Renal cortical epithelial cell (primary cell): ENCODE measurements at places on chromosomes 7 and 10. TPM values are rescaled to one million over a fixed set of nuclear protein-coding genes. Genes with fewer than 3 reads are reported as not detected.
A peak's percentile ranks its signal among the peaks of the same experiment; 100 is the strongest.

- peak; percentile 88 for DNase-seq
These were observed 1.3 kb upstream of the ARID5B start for GRCh38 chr10:61899997-61900828.

Gene GRID1
- total RNA-seq: 0.17 and 0.20 TPM in 2 replicates

GRCh38 chr7:103048833-103049232 lies 25.8 kb downstream of the FBXL13 start:
- no peak for DNase-seq

- DNase-seq: peak; percentile 43
These were observed 175.3 kb upstream of the RHEB start for GRCh38 chr7:151694828-151695580.

- no peak for DNase-seq
These were observed 1.5 kb downstream of the BCAP29 start for GRCh38 chr7:107581387-107582013.

- peak; percentile 94 for DNase-seq
These were observed 85.8 kb downstream of the NRP1 start for GRCh38 chr10:33248638-33249037.

GRCh38 chr10:106355450-106355849 lies 809.1 kb downstream of the SORCS1 start:
- DNase-seq: no peak

GRCh38 chr10:127649642-127650041 lies 87.3 kb upstream of the FOXI2 start:
- no peak for DNase-seq

DNA sequence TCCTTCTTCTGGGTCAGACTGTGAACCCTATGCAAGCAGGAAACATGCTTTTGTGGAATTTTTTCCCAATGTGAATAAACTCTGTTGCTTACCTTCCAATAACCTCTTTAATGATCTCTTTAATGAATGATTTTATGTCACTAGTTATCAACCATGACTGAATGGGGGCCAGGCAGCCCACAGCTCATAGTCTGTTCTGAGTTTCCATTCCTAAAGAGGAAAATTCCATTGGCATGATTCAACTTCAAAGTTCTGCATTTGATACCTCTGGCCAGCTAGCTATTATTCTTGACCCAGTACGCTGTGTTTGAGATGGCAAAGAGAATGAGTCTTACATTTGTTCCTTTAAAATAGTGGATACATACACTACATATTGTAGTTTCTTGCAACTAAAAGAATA lies 867.8 kb upstream of the CELF2 start:
- DNase-seq: no peak

DNA sequence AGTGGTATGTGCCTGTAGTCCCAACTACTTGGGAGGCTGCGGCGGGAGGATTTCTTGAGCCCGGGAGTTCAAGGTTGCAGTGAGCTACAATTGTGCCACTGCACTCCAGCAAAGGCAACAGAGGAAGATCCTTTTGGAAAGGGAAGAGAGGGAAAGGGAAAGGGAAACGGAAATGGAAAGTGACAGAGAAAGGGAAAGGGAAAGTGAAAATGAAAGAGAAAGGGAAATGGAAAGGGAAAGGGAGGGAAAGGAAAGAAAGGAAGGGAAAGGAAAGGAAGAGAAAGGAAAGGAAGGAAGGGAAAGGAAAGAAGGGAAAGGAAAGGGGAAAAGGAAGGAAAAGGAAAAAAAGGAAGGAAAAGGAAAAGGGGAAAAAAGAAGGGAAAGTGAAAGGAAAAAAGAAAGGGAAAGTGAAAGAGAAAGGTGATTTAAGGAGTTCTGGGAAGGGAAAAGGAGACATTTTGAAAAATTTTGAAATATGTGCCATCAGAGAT lies 2.3 kb upstream of the ZC3HAV1 start:
- no peak for DNase-seq

GRCh38 chr7:22720791-22721786 lies 5.9 kb upstream of the IL6 start:
- no peak for DNase-seq

Gene PPP1R3A
- total RNA-seq: not detected in 2 replicates

DNA sequence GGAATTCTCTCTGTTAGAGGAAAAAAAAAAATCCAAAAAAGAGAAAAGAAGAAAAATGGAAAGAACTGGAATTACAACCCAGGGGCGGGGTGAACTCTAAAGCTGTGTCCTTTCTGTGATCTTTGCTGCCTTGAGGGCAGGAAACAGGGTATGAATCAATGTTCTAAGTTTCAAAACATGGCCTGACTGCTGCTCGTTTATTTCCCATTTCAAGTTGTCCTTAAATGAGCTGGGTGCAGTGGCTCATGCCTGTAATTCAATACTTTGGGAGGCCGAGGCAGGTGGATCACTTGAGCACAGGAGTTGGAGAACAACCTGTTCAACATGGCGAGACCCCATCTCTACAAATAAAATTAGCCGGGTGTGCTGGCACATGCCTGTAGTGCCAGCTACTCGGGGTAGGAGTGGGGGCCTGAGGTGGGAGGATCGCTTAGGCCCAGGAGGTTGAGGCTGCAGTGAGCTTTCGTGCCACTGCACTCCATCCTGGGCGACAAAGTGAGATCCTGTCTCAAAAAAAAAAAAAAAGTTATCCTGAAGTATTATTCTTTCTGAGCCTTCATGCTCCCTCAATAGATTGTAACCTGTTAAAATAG lies 24.7 kb upstream of the TFAM start:
- peak; percentile 47 for DNase-seq

DNA sequence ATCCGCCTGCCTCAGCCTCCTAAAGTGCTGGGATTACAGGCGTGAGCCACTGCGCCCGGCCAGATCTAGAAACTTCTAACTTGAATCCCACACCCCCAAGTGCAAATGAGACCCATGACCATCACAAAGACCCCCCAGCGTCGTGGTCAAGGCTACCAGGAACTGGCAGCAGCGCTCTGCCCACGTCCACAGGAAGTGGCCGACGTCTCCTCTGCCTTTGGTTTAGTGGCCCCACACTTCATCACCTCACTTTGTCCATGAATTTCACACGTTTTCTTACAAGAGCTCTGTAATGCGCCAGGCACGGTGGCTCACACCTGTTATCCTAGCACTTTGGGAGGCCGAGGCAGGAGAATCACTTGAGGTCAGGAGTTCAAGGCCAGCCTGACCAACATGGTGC lies 53.5 kb upstream of the TNRC18 start:
- no peak for DNase-seq

DNA sequence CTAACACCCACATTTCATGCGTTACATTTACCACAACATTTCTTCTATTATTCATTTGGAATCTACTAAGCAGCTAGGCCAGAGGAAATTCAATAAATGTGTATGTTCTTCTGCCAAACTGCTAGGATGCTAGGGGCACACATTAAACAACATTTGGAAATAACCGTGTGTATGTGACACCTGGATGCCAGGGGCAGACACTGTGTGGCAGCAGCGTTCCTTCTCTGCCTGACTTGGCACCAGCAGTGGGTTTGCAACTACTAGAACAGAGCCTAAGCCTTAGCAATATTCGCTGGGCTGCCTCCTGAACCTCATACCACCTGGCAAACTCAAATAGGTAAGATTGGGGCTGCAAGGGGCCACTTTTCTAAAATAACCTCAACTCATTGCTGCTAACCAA lies 182.1 kb downstream of the CHCHD3 start:
- no peak for DNase-seq

DNA sequence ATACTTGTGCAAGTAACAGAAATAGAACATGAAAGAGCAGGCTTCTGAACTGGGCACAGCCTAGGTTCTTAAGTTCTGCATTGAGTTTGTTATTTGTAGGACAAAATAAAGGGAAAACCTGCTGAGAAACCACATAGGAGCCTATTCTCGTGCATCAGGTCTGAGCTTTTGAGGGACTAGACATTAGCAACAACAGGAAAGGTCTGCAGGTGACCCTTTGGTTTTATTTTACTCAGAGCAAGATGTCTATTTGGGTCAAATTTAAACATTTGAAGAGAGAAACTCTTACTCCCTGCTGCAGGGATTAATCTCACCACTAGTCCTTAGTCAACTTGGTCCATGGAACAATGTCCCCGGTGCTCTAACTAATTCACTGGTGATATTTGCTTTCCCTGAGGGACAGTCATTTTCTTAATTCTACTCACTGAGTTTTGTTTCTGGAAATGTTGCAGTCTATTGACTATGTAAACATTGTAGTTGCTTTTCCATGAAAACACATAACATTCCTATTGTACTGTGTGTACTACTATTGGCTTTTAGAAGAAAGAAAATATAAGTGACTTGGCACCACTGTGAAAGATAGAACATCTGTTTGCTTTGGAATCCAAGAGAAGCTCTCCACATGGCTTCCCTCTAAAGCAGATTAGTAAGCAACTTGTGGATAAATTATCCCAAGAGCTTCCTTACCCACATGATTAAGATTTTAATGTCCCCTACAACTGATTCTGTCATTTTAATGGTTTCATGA lies 108.2 kb downstream of the CHRM2 start:
- DNase-seq: no peak

Gene CTAGE4
- total RNA-seq: 7.3 and 17.4 TPM in 2 replicates

GRCh38 chr10:86182150-86182549 lies 184.4 kb downstream of the GRID1 start:
- no peak for DNase-seq

Gene LRRC18
- not detected in 2 replicates for total RNA-seq

GRCh38 chr7:64636386-64636785 lies 29.5 kb upstream of the ZNF107 start:
- DNase-seq: no peak

Gene ZNF3
- total RNA-seq: 35.4 and 37.0 TPM in 2 replicates

DNA sequence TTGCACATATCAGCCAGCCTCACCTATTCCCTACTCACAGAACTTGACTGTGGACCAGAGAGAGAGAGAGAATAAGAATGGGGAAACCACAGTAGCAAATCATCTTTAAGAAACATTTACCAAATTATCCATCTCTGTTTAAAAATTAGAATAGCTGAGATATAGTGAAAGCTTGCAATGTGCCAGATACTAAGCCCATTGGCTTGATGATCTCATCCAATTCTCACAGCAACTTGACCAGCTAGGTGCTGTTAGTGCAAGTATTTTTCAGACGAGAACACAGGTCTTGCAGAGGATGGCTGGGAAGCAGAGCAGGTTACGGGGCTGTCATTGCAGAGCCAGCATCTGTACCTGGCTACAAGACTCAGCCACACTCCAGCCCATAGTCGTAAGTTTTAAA lies 50.9 kb downstream of the KLF6 start:
- DNase-seq: no peak

Gene NRCAM
- total RNA-seq: 116 and 254 TPM in 2 replicates

DNA sequence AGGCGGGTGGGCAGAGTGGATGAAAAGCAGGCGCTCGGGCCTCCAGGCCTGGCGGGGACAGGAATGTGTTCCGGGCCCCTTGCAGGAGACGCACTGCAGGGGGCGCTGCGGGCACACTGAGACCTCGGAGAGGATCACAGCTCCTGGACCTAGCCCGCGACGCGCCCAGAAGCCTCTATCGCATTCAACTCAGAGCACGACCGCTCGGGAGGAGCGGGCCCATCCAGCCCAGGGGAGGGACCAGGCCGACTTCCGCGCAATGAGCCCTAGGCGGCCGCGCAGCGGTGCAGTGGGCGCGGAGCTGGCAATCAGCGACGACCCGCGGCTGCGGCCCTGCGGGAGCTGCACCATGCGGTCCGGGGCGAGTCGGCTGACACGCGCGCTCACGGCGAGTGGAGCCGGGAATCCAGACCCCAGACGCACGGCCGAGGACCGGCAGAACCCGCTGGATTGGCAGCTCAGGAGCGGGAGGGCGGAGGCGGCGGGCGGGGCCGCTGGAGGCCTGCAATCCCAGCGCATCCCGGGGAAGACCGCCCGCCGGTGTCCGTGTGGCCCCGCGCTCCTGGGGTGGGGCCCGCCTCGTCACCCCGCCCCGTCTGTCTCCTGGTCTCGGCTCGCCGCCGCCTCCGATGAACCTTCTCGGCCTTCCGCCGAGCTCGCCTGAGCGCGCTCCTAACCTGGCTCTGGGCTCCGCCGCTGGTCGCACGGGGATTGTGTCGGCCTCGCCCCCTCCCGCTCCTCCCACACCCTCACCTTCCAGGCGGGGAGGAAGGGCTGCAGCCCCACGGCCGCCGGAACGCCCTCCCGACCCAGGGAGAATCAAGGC lies 33.5 kb upstream of the GRID1 start:
- peak; percentile 83 for DNase-seq

GRCh38 chr10:60163786-60164185 lies 225.9 kb downstream of the ANK3 start:
- no peak for DNase-seq

Gene GNGT1
- 0.05 TPM in 1 of 2 replicates, not detected in the other for total RNA-seq

Gene AGAP4
- 0.35 and 5.9 TPM in 2 replicates for total RNA-seq

DNA sequence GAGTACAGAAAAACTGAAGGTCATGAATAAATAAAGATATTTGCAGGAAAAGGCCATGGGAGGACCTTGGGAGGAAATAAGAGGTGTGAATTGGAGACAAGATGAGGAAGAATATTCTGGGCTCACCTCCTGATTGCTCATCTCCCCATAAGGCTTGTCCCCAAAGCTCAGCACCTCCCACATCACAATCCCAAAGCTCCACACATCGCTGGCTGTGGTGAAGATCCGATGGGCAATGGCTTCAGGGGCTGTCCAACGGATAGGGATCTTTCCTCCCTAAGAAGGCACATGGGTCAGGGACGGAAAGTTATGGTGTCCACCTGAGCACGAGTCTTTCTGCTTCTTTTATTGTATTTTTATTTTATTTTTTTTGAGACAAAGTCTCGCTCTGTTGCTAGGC lies 12.9 kb downstream of the ZYX start:
- DNase-seq: no peak

GRCh38 chr7:5629941-5630340 lies 151.5 kb downstream of the RNF216 start:
- DNase-seq: no peak

Gene FANK1
- 14.9 and 26.4 TPM in 2 replicates for total RNA-seq

DNA sequence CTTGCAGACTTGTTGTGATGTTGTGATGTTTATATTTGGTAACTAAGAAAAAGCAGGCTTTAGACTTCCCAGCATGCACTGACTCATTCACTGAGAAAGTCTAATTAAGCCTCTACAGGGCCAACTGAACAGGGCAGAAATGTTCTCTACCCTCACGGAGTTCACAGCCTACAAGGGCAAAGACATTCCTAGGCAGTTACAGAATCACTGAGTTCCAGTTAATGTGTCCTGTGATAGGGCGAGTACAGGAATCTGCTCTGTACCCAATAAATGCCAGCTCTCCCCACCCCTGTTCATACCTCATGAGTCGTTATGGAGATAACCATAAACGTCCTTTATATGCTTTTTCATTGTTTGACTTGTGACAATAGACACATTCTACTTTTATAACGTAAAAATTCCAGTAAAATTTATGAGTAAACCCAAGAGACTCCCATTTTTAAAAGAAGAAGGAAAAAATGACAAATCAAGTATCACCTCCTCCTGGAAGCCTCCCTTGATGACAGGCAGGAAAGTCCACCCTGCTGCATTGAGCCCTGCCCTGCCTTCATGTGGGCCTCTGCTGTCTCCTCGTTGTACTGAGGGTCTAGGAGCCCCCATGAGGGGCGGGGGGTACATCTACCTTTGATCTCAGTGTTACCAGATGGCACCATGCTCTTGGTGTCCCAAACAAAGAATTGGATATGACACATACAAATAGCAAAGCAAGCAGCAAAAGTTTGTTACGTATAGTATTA lies 14.3 kb downstream of the MUC12 start:
- DNase-seq: peak; percentile 99

DNA sequence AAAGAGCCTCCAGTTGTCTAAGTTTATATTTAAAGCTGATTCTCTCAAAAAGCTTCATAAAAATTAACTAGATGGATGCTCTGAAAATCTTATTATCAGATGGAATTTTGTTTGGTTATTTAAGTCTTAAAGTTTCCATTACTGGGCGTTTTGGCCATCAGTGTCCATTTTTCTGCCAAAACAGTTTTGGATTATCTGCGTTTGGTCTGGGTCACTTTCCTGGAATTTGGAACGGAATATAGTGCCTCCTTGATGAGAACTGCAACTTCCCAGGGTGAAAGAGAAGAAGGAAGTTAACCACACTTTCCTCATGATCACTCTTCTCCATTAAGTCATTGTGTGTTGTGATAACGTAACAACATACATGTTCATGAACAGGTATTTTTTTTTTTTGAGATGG lies 764.9 kb upstream of the AUTS2 start:
- no peak for DNase-seq
